Stimulated activated CD8-positive, alpha-beta memory T cell treated with anti-CD3 and anti-CD28 coated beads, Interleukin-2, amount 100 ng/mL, for 1 hour (primary cell): ENCODE measurements at places on chromosomes 6 and 20.

GRCh38 chr20:4252005-4252404 is 236.6 kb upstream of the RNF24 start:
- DNase-seq = no peak

DNA sequence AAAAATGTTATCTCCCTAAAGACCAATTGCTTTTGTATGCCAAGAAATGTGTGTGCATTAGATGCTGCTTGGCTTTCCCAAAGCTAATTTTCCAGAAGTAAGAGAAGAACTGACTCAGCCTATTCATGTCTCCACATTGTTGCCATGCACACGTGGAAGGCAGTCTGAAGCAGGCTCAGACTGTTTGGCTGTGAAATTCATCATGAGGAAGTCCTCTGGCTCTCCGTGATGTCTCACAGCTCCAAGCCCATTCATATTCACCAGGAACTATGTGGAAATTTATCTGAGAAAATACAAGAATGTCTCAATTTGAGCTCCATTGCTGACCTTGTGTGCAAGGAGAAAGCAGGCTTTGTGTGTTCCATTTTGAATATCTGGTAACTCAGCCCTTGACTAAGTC is 1022.2 kb upstream of the GJE1 start:
- DNase-seq = no peak

DNA sequence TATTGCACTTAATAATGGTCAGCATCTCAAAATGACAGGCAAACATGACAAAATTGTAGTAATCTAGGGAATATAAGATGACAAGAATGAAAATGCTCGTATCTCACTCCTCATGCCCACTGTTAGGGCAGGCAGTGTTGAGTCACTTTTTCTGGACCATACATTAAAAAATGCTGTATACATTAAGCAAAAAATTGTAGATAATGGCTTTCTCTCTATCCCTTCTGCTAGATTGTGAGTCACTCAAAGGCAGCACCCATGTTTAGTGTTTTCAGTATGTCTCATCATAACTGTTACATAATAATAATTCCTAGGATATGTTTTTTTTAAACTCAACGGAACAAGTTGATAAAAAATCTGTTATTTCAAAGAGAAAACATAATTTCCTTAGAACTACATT is 199.3 kb downstream of the TENT5A start:
- no peak for DNase-seq

- DNase-seq = no peak
Measured at GRCh38 chr6:137630666-137631065, 136.5 kb upstream of the OLIG3 start.

DNA sequence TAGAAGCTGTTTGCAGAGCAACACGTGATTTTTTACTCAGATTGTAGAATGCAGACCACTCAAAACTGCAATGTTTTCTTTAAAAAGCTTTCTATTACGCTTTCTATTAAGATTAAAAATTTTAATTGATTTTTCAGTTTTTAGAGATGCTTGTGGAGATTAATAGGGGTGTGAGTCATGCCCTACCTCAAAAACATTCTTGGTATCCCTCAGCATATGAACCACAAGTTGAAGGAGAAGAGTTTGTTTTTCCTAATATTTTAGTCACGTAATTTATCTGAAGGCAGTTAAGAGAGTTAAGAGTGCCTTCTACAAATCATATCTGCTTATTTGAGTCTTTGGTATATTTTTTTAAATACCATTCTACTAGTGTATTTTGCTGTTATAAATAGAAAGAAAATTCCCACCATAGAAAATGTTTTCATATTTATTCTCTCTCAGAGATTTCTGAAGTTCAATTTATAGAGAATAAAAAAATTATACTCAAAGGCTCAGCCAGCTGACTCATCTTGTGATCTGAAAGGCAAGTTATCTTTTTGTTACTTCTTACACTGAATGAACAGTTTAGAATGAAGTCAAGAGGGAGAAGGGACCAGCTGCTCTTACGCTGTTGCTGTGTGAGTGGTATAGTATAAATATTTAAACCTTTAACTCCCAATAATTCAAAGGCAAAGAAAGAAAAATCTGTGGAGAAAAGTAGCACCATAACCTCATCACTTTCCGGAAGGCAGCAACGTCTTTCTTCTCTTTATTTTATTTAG is 7.6 kb downstream of the RIPOR2 start:
- DNase-seq = no peak

GRCh38 chr6:29776684-29777083 is 50.9 kb upstream of the HLA-G start:
- DNase-seq = no peak

- DNase-seq = no peak
Measured at GRCh38 chr20:61019322-61019721, 232.7 kb upstream of the CDH4 start.

GRCh38 chr20:63831646-63831992 is 555 bp upstream of the ZBTB46 start:
- no peak for DNase-seq

DNA sequence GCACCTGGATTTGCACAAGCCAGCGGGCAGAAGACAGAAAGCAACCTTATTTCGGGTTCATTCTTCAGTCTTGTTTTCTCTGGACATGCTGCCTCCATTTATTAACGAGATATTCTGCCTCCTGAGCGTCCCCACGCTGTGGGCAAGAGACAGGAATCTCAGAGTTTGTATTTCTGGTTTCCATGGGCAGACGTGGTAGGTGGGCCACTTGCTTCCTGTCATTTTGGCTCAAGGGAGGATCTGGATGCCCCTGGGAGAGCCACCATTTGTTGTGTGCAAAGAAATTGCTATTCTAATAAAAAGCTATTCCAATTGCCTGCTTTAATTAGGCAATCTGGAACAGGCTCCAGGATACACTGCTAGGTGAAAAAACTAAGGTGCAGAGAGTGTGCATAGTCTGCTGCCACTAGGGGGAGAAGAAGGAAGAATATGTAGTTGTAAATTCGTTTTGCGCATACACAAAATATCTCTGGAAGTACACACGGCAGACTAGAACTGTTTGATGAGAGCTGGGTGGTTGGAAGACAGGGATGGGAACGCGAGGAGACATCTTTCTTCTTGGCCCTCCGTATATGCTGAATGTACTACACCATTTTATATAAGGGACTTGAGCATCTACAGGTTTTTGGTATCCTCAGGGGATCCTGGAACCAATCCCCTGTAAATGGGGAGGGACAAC is 30.1 kb upstream of the SLC16A10 start:
- no peak for DNase-seq

- DNase-seq = no peak
Measured at GRCh38 chr20:18567739-18568091, 483 bp downstream of the SMIM26 start.

DNA sequence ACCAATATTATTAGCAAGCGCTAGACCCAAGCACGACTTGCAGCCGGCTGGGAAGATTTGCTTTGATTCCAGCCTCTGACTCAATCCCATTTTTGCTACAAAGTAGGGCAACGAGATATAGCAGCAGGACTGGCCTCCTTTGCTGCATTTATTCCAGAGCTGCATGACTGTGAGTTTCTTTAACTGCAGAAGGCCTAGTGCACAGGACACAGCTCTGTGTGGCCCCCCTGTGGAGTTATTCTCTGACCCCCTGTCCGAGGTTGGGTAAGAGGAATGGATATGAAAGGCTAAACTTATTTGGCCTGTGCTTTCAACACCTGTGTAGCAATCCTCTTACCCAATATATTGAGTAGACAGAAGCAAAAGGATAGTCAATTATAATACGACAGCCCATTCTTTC is 133.3 kb upstream of the SPTLC3 start:
- no peak for DNase-seq

- no peak for DNase-seq
Measured at GRCh38 chr6:19839237-19839546, 2.0 kb downstream of the ID4 start.

DNA sequence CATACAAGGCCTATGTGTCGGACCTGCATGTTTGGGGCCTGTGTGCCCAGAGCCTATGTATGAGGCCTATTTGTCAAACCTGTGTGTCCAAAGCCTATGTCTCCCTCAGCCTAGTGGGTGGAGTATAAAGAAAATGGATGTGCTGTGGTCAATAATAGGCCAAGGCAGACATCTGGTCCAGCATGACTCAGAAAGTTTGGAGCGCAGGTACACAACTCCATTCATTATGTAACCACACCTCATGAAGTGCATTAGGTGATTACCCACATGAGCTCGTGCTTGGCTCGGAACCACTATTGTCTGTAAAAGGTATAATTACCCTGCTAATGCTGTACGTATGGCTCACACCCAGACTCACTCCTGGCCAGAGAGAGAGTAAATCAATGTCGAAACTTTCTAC is 302.4 kb upstream of the POU3F2 start:
- no peak for DNase-seq

DNA sequence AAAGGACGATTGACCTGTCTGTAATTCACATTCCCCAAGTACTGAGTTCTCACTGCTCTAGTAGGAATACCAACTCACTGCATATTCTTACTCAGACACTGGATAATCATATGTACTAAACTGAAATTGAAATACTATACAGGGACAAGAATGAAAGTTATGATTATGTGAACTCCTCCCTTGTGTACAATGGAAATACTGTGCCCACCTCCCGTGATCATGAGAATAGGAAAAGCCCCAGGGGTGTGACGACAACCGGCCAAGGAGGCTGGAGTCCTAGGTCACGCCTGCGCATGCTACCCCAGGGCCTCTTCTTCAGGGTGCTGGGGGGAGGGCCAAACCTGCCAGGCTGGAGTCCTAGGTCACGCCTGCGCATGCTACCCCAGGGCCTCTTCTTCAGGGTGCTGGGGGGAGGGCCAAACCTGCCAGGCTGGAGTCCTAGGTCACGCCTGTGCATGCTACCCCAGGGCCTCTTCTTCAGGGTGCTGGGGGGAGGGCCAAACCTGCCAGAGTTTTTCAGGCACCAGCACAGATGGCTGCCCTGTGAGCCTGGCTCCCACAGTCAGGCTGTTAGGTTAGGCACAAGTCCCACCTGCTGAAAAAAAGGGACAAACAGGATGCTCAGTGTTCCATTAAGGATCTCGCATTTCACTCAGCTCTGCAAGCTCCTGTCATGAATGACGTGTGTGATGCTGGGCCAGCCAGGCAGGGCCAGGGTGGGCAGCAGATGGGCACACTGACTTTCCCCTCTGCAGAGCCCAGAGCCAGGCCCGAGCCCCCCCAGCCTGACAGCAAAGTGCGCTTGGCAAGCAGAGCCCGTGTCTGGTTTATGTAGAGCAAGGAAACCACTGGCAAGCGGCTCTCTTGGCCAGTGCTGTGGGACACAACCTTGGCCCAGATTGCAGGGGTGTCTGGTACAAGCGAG is 107.7 kb downstream of the FOXF2 start:
- no peak for DNase-seq

GRCh38 chr6:47116086-47116485 is 74.0 kb upstream of the ADGRF1 start:
- no peak for DNase-seq

DNA sequence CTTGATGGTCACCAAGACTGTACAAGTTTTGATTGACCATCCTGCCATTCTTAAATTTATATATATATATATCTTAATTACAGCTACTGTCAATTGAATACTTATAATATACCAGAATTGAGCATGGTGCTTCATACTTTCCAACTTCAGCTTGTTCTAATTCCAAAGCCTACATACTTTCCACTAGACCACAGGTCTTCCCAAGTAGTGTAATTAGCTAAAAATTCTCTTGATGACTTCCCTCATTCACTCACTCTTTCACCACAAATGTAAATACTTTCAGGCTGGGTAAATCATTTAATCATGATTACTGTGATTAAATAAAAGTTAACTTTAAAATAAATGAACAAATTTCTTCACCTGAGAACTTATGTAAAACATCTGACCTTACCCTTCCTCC is 3.4 kb downstream of the ASF1A start:
- no peak for DNase-seq

- DNase-seq = no peak
Measured at GRCh38 chr6:36605560-36606391, 11.6 kb downstream of the SRSF3 start.

- DNase-seq = no peak
Measured at GRCh38 chr6:137863091-137863797, 3.8 kb upstream of the TNFAIP3 start.

DNA sequence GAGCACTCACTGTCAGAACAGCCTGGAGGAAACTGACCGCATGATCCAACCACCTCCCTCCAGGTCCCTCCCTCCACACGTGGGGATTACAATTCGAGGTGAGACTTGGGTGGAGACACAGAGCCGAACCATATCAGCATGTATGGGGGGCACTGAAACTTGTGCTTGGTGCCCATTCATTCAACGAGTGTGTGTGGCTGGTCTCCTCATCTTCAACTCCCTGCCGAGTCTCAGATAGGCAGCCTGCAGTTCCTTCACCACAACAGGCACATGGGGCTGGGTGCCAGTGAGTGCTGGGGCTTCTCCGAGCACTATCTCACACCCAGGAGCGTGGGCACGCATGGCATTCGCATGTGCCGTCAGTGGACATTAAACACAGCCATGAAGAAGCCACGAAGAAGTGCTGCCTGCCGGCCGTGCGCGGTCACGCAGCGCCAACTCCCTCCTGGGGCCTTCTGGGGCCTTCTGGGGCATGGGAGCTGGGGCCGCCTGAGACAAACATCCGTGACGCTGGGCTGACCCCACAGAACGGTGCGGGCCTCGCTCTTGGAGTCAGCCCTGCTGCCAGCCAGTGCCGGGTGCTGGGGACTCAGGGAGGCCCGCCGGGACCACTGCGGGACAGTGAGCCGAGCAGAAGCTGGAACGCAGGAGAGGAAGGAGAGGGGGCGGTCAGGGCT is 714 bp upstream of the RTEL1 start:
- DNase-seq = no peak

GRCh38 chr6:160430751-160431150 is 82.6 kb downstream of the SLC22A3 start:
- DNase-seq = no peak

GRCh38 chr6:36545767-36546307 is 1.4 kb downstream of the STK38 start:
- DNase-seq = no peak

- no peak for DNase-seq
Measured at GRCh38 chr6:144104488-144104887, 9.1 kb upstream of the SF3B5 start.

GRCh38 chr20:25399037-25399430 is 8.4 kb upstream of the ABHD12 start:
- no peak for DNase-seq

GRCh38 chr6:89353702-89354392 is 1.3 kb upstream of the UBE2J1 start:
- DNase-seq = no peak

GRCh38 chr6:148818939-148819575 is 72.2 kb downstream of the UST start:
- DNase-seq = no peak

GRCh38 chr20:53763707-53764414 is 170.2 kb upstream of the ZNF217 start:
- DNase-seq = no peak

DNA sequence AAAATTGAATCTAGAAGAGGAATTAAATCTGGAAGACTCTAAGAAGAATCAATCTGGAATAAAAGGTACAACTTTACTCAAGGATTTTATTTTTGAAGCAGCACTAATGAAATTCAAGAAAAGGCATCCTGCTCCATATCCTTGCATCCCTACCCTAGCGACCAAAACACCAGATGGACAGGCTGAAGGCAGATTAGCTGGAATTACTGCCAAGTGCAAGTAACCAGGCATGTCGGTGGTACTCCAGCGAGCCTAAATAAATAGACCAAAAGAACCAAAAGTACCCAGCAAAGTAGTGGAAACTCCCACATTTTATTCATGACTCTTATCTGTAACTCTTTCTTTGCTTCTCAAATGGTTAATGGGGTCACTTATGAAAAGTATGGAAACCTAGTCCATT is 21.0 kb downstream of the OPRM1 start:
- DNase-seq = no peak
